ENCODE measurements at places on chromosomes 11 and 22. TPM values are rescaled to one million over a fixed set of nuclear protein-coding genes. Genes with fewer than 3 reads are reported as not detected.

Gene ELP4
- total RNA-seq: 18.4 TPM

Gene HOATZ
- not detected for total RNA-seq

Gene TRIM66
- total RNA-seq: 7.4 TPM

Gene SYT13
- total RNA-seq: 4.9 TPM

GRCh38 chr11:111720801-111721494, 45.2 kb downstream of the PPP2R1B start:
- no peak for DNase-seq

DNA sequence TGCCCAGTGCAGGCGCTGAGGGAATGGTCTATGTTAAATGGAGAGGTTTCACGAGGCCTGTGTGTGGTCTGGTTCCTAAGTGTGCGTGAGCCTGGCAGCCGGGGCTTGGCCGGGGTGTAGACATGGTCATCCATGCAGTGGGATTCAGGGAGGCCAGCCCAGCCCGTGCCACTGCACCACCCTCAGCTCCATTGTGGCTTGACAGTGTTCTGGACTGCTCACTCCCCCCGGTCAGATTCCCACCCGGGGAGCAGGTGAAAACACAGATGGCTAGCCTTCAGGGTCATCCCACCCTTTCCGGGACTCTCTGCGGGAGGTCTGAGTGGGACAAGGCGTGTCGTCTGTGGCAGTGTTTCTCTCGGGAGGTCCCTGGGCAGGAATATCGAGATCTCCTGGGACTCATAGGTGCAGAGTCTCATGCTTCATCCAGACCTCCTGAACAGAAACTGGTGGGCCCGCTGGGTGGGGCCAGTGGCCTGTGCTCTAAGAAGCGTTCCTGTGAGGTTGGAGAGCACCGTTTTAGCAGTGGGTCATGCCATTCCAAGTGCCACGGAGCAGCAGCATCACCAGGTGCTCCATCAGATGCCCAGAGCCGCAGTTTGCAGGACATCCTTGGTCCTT, 52.3 kb downstream of the ST14 start:
- DNase-seq: no peak

DNA sequence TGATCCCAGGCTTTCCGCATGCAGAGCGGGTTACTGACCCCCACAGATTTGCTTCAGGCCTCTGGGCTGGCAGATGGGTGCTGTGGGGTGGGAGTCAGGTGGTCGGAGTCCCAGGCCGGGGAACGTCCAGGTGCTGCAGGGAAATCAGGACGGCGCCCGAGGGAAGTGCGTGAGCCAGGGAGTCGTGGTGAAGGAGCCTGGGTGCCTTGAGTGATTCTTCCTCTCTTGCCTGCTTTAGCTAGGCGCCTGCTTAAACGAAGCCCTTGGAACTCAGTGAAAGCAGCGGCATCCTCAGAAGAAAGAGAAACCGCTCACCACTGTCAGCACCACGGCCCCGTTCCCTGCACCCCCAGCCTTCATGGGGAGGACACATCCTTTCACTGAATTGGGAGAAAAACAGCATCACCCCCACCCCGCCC, 455.6 kb downstream of the BRD1 start:
- no peak for DNase-seq

DNA sequence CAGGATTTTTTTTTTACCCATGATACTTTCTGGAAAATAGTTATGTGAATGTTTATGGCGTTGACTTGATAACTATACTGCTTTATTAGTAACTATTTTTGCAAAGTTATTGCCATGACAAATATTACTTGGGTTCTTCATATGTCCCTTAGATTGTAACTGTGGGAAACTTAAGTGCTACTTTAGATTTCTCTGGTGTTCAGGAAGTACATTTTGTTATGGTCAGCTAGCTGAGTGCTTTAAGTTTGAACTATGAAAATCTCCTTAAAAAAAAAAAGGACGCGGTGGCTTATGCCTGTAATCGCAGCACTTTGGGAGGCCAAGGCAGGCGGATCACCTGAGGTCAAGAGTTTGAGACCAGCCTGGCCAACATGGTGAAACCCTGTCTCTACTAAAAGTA, 42.8 kb downstream of the CSTPP1 start:
- no peak for DNase-seq

DNA sequence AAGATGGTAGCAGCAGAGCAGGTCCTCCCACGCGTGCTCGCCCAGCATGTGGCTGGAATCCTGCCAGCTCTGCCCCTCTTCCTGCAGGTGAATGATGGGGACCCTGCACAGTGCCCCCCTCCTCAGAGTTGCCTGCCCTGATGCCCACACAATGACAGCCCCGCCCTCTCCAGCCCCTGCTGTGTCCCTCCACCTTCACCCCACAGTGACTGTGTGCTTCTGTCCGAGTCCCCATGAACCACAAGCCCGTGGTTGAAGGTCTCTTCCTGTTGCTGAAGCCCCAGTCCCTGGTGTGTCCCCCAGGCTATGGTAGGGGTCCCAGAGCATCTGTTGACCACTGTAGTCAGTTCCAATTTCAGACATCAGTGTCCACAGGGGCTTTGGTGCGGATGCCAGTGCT, 71.0 kb downstream of the BRD1 start:
- no peak for DNase-seq

GRCh38 chr11:129348813-129349212, 26.8 kb upstream of the BARX2 start:
- no peak for DNase-seq

DNA sequence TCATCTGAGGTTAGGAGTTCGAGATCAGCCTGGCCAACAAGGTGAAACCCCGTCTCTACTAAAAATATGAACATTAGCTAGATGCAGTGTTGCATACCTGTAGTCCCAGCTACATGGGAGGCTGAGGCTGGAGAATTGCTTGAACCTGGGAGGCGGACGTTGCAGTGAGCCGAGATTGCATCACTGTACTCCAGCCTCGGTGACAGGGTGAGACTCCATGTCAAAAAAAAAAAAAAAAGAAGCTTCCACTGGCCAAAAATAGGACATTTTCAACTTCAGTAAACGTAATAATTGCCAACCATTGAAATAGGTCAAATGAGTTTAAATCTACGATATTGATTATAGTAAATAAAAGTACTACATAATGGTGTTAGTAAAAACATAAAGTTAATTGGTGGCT, 6.8 kb downstream of the BAIAP2L2 start:
- no peak for DNase-seq

DNA sequence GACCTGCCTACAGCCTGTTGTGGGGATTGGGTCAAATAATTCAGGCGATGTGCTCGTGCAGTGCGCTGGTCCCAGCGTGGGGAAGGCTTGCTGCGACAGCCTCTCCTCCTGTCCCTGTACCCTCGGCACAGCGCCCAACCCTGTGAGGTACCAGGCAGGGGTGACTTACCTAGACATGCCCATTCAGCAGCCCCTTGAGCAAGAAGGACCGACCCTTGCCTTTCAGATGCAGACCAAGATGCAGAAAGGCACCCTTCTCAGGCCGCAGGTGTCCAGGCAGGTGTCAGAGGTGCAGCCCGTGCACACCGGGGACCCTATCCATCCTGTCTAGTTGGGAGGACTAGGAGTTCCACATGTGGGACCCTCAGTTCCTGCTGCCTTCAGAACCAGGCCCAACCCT, 102.7 kb downstream of the BCR start:
- no peak for DNase-seq

GRCh38 chr11:93529707-93530467, 13.3 kb downstream of the SMCO4 start:
- no peak for DNase-seq

GRCh38 chr22:50473088-50473487, 1.7 kb downstream of the SBF1 start:
- no peak for DNase-seq

DNA sequence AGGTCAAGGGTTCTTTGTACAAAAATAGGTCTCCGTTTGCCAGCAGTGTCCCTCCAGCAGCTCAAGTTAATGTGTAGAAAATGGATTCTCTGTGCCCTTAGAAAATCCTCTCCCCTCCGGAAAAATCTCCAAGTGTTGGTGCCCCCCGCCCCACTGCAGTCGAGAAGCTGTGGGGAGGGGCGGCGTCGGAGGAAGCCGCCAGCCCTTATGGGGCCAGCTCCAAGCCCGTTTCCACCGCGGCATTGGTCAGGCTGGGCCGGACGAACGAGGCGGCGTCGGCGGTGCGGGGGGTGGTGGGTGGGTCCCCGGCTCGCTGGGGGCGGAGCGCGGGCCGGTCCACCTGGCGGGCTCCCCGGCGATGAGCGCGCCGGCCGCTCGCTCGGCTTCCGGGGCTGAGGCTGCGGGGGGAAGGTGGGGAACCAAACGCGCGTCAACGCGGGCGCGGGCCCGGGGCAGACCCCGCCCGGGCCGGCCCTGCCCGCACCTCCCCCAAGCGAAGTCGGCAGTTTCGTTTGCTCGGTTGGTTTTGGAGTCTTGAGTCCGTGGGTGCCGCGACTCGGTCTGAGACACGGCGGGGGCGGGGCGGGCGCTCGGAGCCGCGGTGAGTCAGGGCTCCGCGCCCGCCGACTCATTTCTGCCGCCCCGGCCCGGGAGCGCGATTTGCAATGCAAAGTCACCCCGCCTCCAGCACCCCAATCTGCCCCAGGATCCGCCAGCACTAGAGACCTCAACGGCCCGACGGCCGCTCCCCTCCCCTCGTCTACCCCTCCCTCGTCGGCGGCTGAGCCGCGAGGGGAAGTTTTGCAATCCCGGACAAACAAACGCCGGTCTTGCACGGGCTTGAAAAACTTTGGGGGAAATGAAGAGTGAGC, 1.4 kb downstream of the ASCL2 start:
- peak; percentile 50 for DNase-seq

DNA sequence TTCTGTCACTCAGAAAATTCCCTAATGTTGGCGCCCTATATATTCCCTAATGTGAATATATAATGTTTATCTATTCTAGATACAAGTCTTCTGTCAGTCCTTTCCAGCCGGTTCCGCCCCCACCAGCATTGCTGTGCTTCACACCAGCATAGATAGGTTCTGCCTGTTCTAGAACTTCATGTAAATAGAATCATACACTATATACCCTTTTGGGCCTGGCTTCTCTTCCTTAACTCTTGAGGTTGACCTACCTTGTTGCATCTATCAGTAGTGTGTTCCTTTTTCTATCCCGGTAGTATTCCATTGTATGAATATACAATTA, 34.6 kb downstream of the OTOG start:
- no peak for DNase-seq

DNA sequence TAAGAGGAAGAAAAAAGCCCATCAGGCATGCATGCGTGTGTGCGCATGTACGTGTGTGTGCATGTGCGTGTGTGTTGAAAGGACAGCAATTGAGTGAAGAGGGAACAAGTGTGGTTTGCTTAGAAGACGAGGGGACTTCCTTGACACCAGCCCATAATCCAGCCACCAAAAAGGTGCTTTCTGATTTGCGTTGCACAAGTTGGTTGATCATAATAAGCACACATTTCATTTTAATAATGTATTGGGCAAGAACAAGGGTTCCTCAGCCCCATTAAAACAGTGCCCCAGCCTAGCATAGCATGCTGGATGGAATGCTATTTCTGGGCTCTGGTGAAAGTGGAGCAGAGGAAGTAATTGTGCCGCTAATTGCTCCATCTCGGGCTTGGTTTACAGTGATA, 493.2 kb downstream of the MIAT start:
- no peak for DNase-seq

- DNase-seq: peak; percentile 8
Measured at GRCh38 chr11:12540075-12540680, 134.0 kb upstream of the TEAD1 start.

DNA sequence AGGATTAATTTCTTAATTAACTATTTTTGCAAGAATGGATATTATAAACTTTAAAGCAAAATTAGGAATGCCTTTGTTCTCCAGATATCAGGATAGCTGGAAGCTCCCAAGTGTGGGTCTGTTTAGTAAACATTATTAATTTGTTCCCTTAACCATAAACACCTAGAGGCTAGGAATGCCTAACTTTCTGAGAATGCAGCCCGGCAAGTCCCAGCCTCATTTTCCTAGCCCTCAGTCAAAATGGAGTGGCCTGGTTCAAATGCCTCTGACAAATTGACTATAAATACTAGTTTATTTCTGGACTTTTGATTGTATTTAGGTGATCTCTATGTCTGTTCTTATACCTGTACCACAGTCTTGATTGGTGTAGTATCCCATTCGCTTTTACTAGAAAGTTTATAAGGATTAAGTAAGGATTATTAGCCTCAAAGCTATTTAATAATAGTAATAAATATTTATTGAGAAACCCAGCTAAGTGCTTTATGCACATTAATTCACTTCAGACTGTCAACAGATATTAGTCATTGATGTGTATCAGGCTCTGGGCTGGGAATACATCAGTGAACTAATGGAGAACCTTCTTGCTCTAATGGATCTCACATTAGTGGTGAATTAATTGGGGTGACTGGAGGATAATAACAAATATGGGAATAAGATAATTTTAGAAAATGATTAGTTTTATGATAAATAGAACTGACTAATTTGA, 25.8 kb downstream of the PPME1 start:
- DNase-seq: no peak

- DNase-seq: no peak
Measured at GRCh38 chr22:46240907-46241306, 9.2 kb downstream of the CDPF1 start.

DNA sequence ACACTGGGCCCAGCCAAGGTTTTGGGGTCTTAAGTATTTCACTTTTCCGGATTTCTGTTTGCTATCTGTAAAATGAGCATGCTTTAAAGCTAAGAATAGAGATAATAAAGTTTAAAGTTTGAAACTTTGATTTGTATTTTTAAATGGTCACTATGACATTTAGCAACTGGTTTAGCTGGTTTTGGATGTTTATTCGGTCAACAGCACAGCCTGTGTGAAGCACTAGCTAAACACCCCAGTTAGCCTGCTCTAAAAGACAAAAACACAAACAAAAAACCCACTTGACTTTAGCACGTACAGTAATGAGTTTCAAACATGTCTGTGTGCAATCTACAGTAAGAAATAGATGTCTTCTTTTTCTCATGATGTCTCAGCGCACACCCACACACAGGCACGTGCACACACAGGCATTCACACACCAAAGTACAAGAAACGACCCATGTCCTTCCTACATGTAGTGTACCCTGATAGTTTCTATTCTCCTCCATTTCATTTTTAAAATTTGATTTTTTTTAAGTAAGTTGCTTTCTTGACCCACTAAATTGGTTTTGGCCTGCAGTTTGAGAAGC, 29.4 kb downstream of the SLC1A2 start:
- no peak for DNase-seq

DNA sequence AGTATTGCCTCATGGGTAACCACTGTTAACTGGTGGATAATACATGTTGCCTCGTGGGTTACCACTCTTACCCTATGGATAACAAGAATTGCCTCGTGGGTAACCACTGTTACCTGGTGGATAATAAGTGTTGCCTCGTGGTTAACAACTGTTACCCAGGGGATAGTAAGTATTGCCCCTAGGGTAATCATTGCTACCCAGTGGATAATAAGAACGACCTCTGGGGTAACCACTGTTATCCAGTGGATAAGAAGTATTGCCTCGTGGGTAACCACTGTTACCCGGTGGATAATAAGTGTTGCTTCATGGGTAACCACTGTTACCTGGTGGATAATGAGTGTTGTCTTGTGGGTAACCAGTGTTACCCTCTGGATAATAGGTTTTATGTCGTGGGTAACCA, 28.1 kb upstream of the NXPE4 start:
- DNase-seq: no peak

- no peak for DNase-seq
Measured at GRCh38 chr11:66478729-66479393, 1.4 kb upstream of the DPP3 start.
